HFFc6 (cell line): ENCODE measurements at places on chromosomes 4 and X. TPM values are rescaled to one million over a fixed set of nuclear protein-coding genes. Genes with fewer than 3 reads are reported as not detected.

GRCh38 chr4:8473198-8473919 lies 32.8 kb downstream of the TRMT44 start:
- H3K27ac ChIP-seq, result peak overlapping the region; percentile 84
- DNase-seq, result no peak
- no peaks in the 10 kb centered on the region; the same call in 1 of the 2 replicates for H3K27me3 ChIP-seq
- H3K36me3 ChIP-seq, result peaks cover 11% of the 10 kb centered on the region
- H3K4me3 ChIP-seq, result no peak overlapping the region; the same call in 1 of the 2 replicates

DNA sequence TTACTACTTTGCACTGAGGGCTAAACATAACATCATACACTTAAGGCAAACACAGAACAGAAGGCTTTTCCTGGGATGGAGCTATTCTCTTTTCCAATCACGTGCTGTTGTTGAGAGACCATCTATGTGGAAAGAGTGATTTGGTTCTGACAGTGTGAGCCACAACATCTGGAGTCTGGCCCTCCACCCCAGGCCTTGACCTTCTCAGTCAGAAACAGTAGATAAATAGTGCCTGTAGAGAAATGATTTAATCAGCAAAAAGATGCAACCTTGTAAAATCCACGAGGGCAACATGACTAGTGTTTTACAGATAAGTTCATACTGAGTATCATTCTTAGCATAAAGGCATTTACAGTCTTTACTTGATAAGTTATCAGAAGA lies 10.8 kb upstream of the SFRP2 start:
- no peak for DNase-seq
- peaks cover 4% of the 10 kb centered on the region for H3K27me3 ChIP-seq
- no peak overlapping the region for H3K4me3 ChIP-seq
- H3K27ac ChIP-seq, result no peak overlapping the region
- H3K36me3 ChIP-seq, result no peaks in the 10 kb centered on the region

SHISA3 gene
- not detected in 3 replicates for total RNA-seq

DNA sequence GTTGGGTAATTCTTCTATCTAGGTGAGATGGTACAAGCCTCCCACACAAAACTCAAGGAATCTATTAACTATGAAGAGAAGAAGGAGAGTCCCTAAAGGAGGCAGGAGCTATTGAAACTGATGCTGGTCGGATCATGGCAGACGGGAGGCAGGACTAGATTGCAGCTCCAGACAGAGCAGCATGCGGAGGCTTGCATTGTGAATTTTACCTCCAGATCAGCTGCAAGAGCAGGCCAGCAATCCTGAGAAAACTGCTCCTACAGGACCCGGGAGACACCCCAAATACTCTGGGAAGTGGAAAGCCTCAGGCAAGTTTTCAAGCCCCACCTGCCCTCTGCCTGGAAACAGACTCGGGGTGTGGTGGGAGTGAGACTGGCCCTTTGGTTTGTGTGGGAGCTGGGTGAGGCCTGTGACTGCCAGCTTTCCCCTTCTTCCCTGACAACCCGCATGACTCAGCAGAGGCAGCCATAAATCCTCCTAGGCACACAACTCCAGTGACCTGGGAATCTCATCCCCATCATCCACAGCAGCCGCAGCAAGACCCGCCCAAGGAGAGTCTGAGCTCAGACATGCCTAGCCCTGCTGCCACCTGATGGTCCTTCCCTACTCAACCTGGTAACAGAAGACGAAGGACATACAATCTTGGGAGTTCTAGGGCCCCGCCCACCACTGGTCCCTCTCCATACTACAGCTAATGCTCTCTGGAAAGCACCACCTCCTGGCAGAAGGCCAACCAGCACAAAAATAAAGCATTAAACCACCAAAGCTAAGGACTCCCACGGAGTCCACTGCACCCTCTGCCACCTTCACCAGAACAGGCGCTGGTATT lies 30.9 kb downstream of the GATB start:
- peak overlapping the region; percentile 61 for H3K27ac ChIP-seq
- no peak for DNase-seq
- no peaks in the 10 kb centered on the region for H3K27me3 ChIP-seq

- no peak for DNase-seq
- no peak overlapping the region for H3K4me3 ChIP-seq
- H3K36me3 ChIP-seq, result no peaks in the 10 kb centered on the region
These were observed 22.2 kb downstream of the IQCM start for GRCh38 chr4:149793459-149793858.

PGK1 gene
- total RNA-seq, result 331 and 344 TPM in 2 replicates

DNA sequence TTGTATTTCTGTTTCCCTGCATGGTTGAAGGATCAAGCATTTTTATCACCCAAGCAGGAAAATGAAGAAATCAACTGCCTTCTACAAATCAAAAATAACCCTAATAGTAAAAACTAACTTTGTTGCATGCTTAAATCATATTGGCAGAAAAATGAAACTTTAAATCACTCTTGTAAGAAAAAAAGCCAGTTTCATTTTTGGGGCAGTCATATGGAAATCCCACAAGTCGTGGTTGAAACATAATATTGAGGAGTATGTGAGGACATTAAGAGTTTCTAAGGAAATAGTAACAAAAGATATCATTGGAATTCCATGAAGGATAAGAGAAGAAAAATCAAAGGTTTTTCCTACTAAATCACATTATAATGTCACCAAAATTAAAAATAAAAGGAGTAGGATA lies 8.4 kb downstream of the TEC start:
- H3K27ac ChIP-seq, result no peak overlapping the region
- peaks cover 2% of the 10 kb centered on the region for H3K27me3 ChIP-seq
- peaks cover 7% of the 10 kb centered on the region for H3K4me1 ChIP-seq
